ENCODE measurements at places on chromosomes 16 and 17. TPM values are rescaled to one million over a fixed set of nuclear protein-coding genes. Genes with fewer than 3 reads are reported as not detected.

Gene MYH13
- not detected for total RNA-seq

Gene RGS9
- not detected for total RNA-seq

Gene PPP1R1B
- total RNA-seq = not detected

Gene FOXF1
- total RNA-seq = 4.0 TPM

GRCh38 chr16:22675745-22676540, 138.0 kb upstream of the HS3ST2 start:
- no peaks in the 10 kb centered on the region for H3K36me3 ChIP-seq
- no peak overlapping the region for H3K27ac ChIP-seq
- no peaks in the 10 kb centered on the region for H3K4me1 ChIP-seq
- H3K27me3 ChIP-seq = peaks cover 45% of the 10 kb centered on the region

Data from GM23248 (cell line).